ENCODE measurements at places on chromosomes 1 and 21. TPM values are rescaled to one million over a fixed set of nuclear protein-coding genes. Genes with fewer than 3 reads are reported as not detected.

DNA sequence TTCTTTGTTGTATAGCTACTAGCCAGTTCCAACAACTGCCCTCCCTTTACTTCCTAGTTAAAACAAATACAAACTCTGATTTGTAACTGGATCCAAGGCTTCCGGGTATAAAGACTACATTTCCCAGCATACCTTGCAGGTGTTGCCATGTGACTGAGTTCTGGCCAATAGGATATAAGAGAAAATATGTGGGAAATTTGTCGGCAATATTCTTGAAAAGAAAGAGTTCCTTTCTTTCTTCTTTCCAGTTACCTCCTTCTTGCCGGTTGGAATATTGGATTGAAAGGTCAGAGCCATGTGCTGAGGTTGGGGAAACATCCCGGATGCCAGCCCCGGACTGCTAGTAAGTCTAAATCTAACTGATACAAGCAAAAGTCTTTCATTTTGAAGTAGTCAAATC, 23.0 kb upstream of the ZBTB40 start:
- no peak for DNase-seq
- H3K4me1 ChIP-seq = no peaks in the 10 kb centered on the region
- no peaks in the 10 kb centered on the region for H3K36me3 ChIP-seq
- no peaks in the 10 kb centered on the region for H3K27me3 ChIP-seq

- H3K4me1 ChIP-seq = no peaks in the 10 kb centered on the region
- H3K4me3 ChIP-seq = no peak overlapping the region
- H3K27me3 ChIP-seq = no peaks in the 10 kb centered on the region
- no peak for DNase-seq
- peak overlapping the region; percentile 26 for H3K27ac ChIP-seq
Observed at GRCh38 chr1:25688390-25689119, 72.0 kb downstream of the MAN1C1 start.

GRCh38 chr1:194056169-194056568, 869.8 kb upstream of the B3GALT2 start:
- H3K4me1 ChIP-seq = no peaks in the 10 kb centered on the region
- H3K27me3 ChIP-seq = no peaks in the 10 kb centered on the region
- DNase-seq = no peak

DNA sequence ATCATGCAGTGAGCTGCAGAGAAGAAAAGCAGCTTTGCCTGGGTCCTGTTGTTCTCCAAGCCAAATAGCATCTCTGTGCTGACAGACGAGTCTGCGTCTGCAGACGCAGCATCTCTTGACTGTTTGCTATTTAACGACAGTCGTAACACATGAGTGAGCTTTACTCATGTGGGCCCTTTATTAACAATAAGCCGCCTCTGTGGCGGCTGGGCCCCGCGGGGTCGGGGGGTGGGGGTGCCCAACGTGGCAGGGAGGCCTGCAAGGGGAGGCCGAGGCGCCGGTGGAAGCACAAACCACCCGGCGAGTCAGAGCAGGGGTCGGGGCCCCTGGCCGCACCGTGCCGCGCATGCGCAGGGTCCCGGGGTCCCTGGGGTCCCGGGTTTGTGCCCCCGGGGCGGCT, 435.1 kb downstream of the KIF26B start:
- no peaks in the 10 kb centered on the region for H3K4me1 ChIP-seq
- H3K36me3 ChIP-seq = no peaks in the 10 kb centered on the region
- no peak overlapping the region for H3K4me3 ChIP-seq
- H3K27ac ChIP-seq = no peak overlapping the region
- H3K27me3 ChIP-seq = no peaks in the 10 kb centered on the region

DNA sequence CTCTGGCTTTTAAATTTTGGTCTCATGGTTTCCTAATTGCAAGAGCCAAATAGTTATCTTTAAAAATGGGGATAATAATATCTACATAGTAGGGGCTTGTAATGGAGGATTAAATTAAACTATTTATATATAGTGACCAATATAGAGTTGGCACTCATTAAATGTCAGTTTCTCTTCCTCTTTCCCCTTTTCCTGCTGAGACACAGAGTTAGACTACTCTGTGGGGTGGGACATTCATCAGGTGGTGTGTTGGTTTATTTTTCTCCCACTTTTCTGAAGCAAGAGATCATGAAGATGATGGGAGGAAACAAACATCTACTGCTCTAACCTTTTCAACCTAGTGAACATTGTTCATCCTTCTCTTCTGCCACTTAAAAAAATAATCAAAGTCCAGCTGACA, 17.3 kb upstream of the RAP1A start:
- no peak overlapping the region for H3K27ac ChIP-seq
- no peaks in the 10 kb centered on the region for H3K27me3 ChIP-seq
- no peaks in the 10 kb centered on the region for H3K36me3 ChIP-seq
- no peaks in the 10 kb centered on the region for H3K4me1 ChIP-seq

DNA sequence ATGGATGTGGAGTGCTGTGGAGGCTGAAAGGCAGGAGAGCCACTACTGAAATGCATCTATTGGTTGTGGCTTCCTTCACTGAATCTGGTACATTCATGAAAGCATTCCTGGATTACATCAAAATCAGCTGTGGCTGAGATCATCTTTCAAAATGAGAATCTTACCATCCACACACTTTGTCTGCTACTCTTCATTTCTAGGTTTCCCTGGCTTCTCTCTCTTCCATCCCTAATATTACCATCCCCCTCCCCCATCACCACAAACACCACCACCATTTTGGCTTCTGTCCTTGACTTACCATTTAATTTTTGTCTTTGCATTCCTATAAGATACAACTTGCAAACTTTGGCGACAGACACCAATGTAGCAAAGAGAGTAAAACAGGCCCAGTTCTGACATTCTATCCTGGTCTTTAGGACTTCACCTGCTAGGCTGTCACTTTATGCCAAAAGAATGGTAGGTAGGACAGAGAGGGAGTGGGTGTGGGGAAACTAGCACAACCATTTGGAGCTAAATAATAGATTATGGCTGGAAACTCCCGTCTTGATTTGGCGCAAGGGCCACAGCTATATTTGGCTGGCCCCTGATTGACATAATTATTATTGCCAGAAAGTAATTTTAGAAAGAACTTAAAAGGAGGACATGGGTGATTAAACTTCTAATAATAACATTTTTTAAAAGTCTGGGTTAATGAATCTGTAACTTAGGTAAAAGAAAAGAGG, 15.1 kb upstream of the DUSP10 start:
- H3K4me1 ChIP-seq = no peaks in the 10 kb centered on the region
- H3K36me3 ChIP-seq = no peaks in the 10 kb centered on the region
- no peak overlapping the region for H3K27ac ChIP-seq
- no peak for DNase-seq
- H3K27me3 ChIP-seq = no peaks in the 10 kb centered on the region

- H3K27me3 ChIP-seq = no peaks in the 10 kb centered on the region
- H3K4me1 ChIP-seq = no peaks in the 10 kb centered on the region
- DNase-seq = no peak
- H3K36me3 ChIP-seq = no peaks in the 10 kb centered on the region
Observed at GRCh38 chr1:100292711-100293110, 26.7 kb downstream of the RTCA start.

The B3GALT6 gene
- 16.0 TPM for total RNA-seq

- H3K4me1 ChIP-seq = no peaks in the 10 kb centered on the region
- H3K36me3 ChIP-seq = no peaks in the 10 kb centered on the region
- no peak overlapping the region for H3K4me3 ChIP-seq
- no peak overlapping the region for H3K27ac ChIP-seq
Observed at GRCh38 chr1:43129426-43129825, 42.7 kb downstream of the EBNA1BP2 start.

DNA sequence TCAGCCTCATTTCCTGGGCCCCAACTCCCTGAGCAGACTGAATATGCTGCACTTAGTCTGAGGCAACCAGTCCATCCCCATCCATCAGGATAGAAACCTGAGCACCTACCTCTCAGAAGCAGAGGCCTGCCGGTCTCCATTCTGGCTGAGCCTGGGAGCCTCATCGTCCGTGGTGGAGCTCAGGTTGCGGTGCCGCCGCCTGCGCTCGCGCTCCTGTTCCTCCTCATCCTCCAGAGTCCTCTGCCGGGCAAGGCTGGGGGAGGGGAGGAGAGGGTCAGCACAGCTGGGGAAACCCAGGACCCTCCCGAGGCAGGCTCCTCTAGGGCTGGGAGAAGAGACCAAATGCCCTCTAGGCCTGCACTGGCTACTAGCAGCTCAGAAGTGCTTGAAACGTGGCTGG, 10.1 kb downstream of the LAD1 start:
- H3K4me1 ChIP-seq = no peaks in the 10 kb centered on the region
- H3K4me3 ChIP-seq = no peak overlapping the region
- no peak overlapping the region for H3K27ac ChIP-seq
- H3K36me3 ChIP-seq = no peaks in the 10 kb centered on the region
- DNase-seq = no peak

The SH2D1B gene
- 0.33 TPM for total RNA-seq

- peak; percentile 93 for DNase-seq
- H3K27ac ChIP-seq = peak overlapping the region; percentile 74
- H3K27me3 ChIP-seq = no peaks in the 10 kb centered on the region
- H3K4me1 ChIP-seq = peaks cover 14% of the 10 kb centered on the region
Observed at GRCh38 chr1:24201941-24202440, 14.9 kb upstream of the IFNLR1 start.

The SLAMF9 gene
- total RNA-seq = not detected

GRCh38 chr1:33402206-33402605, 28.7 kb downstream of the PHC2 start:
- H3K36me3 ChIP-seq = no peaks in the 10 kb centered on the region
- H3K27ac ChIP-seq = no peak overlapping the region
- no peaks in the 10 kb centered on the region for H3K4me1 ChIP-seq
- H3K4me3 ChIP-seq = no peak overlapping the region

The NOS1AP gene
- 2.2 TPM for total RNA-seq

DNA sequence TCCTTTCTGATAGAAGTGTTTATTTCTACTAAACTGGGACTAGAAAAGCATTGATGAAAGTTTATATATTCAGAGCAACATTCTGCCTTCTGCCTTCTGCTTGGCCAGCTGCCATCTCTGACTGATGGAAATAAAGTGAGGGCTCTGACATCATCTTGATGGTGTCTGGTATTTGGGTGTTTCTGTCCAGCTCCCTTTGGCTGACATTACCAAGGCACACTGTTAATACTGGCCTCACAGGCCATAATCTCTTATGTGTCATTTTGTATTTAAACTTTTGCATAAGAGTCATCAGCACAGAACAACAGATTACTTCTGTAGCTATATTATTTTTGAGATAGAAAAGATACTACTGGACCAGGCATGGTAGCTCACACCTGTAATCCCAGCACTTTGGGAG, 216.9 kb downstream of the RYR2 start:
- no peaks in the 10 kb centered on the region for H3K27me3 ChIP-seq
- no peaks in the 10 kb centered on the region for H3K36me3 ChIP-seq
- no peak overlapping the region for H3K4me3 ChIP-seq
- no peak for DNase-seq
- H3K27ac ChIP-seq = no peak overlapping the region

The HAO2 gene
- total RNA-seq = not detected

The FAM167B gene
- total RNA-seq = 6.9 TPM

The ORC1 gene
- total RNA-seq = 0.96 TPM

DNA sequence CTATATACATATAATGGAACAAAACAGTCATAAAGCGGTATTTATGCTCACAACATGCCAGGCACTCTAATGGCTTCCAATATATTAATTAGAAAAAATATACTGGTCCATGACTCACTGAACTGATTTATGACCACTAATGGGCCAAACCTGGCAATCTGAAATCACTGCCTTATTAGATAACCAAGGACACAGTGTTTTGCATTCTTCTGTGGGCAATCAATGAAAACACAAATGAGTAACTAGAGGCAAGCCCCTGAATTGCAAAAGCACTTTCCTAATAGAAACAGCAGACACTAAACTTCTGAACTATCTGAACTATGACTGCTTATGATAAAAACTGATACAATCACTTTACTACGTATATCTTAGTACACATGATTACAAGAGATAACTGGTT, 3.5 kb downstream of the GCLM start:
- H3K4me3 ChIP-seq = no peak overlapping the region

DNA sequence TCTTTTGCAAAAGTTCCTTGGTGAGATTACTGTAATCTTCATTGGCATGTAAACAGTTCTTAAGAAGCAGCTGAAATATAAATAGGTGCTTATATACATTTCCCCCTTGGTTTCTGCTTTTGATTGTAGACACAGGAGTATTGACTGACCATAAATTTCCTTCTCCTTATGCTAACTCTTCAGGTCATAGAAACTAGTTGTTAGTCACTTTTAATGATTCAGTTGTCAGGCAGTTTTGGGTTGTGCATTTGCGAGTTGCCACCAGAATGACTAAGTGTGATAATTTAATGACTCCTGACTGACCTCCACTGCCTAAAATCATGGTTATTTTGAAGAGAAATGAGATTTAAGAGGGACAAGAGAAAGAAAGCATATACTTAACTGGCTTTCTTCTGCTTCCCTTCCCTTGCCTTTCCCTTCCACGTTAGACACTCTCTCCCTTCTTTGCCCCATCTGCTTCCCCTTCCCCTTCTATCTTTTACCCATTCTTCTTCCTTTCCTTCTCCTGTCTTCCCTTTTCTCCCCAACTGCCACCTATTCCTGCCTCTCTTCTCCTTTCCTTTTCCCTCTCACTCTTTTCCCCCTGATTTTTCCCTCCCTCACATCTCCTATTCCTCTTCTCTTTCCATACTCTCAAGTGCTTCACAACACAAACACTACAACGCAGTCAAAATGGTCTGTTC, 12.3 kb downstream of the ZMPSTE24 start:
- H3K27ac ChIP-seq = no peak overlapping the region
- H3K4me1 ChIP-seq = no peaks in the 10 kb centered on the region
- H3K4me3 ChIP-seq = no peak overlapping the region
- H3K36me3 ChIP-seq = peaks cover 8% of the 10 kb centered on the region
- no peak for DNase-seq

DNA sequence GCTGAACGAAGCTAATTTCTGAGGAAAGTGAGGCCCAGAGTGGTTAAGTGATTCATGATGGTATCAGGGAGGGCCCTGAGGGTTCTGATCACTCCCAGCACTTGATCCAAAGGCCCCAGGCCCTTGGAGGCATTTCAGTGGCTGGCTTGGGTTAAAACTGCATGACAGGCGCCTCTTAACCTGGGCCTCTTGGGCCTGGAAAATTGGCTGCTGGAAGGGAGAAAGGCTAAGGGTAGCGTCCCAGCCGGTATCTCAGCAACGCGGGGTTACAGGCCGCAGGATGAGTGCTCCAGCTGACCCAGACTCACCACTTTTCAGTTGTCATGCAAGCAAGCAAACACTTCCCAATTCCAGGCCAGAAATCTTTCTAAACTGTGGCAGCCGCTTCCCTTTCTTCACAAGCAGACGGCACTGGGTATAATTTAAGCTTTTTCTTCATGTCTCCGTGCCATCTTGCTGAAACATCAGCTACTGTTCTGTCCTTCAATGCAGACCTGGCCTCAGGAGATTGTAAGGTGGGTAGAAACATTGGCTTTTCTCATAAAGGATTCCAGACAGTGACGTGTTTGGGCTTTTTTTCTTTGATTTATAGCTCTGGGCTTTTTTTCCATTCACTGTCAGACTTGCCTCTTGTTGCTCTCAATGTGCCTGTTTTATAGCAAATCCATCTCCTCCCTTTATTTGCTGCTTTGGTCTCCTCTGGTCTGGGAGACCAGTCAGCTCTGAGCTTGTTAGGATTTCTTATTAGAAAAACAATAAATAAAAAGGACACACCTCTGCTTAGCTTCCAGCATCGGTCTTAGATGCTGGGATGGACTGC, 229.1 kb downstream of the KCNJ6 start:
- H3K27me3 ChIP-seq = no peaks in the 10 kb centered on the region
- DNase-seq = no peak
- H3K4me3 ChIP-seq = no peak overlapping the region
- H3K36me3 ChIP-seq = no peaks in the 10 kb centered on the region
- H3K4me1 ChIP-seq = no peaks in the 10 kb centered on the region
- H3K27ac ChIP-seq = no peak overlapping the region

The C8A gene
- not detected for total RNA-seq

The NENF gene
- 78.9 TPM for total RNA-seq

The SELP gene
- total RNA-seq = 5.4 TPM

- DNase-seq = no peak
- H3K36me3 ChIP-seq = no peaks in the 10 kb centered on the region
- H3K27me3 ChIP-seq = no peaks in the 10 kb centered on the region
- H3K27ac ChIP-seq = no peak overlapping the region
Observed at GRCh38 chr1:236091933-236092318, 27.0 kb upstream of the NID1 start.
